Cardiac septum (tissue), 1 donor: ENCODE measurements at places on chromosomes 2 and 18. TPM values are rescaled to one million over a fixed set of nuclear protein-coding genes. Genes with fewer than 3 reads are reported as not detected.

Gene ALPI
- not detected for total RNA-seq

Gene NMUR1
- total RNA-seq, result 0.22 TPM

Gene SOX11
- 2.8 TPM for total RNA-seq

- DNase-seq, result no peak
Measured at GRCh38 chr2:118627156-118627555, 220.3 kb downstream of the EN1 start.

Gene RAD51AP2
- total RNA-seq, result 0.43 TPM

GRCh38 chr18:35616074-35616473, 34.5 kb downstream of the GALNT1 start:
- DNase-seq, result no peak

- DNase-seq, result no peak
Measured at GRCh38 chr2:164655750-164656149, 34.5 kb upstream of the GRB14 start.
